ENCODE measurements at places on chromosomes 16 and 17.
A peak's percentile ranks its signal among the peaks of the same experiment; 100 is the strongest.

- peak; percentile 68 for DNase-seq
These were observed 73.3 kb upstream of the MTMR4 start for GRCh38 chr17:58587713-58588117.

DNA sequence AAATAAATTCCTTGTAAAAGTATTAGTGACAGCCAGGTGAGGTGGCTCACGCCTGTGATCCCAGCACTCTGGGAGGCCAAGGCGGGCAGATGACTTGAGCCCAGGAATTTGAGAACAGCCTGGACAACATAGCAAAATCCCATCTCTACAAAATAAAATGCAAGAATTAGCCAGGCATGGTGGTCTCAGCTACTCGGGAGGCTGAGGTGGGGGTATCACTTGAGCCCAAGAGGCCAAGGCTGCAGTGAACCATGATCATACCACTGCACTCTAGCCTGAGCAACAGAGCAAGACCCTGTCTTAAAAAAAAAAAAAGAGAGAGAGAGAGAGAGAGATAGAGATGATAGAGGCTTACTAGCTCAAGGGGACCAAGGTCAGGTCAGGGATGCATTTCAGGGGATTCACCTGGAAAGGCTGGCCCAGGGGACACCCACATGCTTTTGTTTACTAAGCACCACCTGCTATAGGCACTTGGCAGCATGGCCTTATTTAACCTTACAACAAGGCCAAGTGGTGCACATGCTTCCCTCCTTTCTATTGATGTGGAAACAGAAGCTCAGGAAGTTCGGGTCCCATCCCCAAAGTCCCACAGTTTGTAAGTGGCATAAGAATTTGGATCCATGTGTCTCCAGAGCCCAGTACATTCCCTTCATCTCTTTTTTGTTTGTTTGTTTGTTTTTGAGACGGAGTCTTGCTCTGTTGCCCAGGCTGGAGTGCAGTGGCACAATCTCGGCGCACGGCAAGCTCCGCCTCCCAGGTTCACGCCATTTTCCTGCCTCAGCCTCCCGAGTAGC, 12.4 kb upstream of the SRCIN1 start:
- no peak for DNase-seq

DNA sequence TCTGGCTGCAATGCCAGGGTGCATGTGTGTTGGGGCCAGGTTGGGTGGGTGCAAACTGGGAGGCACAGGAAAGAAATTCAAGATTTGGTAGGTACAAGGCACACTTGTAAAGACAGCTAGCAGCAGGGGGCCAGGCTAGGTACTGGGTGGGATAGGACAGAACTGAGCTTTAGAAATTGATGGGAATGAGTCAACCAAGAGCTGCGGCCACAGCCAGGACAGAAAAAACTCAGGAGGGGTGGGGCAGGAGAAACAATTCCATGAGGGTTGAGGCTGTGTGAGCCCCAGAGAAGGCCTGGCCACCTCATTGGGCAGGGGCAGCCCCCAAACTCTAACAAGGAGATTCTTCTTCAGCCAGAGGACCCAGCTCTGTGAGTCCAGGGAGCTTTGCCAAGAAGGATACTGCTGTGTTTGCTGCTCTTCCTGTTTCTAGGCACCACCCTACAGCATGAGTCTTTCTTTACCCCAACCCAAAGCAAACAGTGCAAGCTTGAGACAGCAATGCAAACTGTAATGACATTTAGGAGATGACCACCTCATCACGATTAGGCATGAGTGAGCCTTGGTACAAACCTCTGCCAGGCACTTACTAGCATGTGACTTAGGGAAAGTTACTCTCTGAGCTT, 21.3 kb upstream of the CCDC182 start:
- DNase-seq, result no peak

DNA sequence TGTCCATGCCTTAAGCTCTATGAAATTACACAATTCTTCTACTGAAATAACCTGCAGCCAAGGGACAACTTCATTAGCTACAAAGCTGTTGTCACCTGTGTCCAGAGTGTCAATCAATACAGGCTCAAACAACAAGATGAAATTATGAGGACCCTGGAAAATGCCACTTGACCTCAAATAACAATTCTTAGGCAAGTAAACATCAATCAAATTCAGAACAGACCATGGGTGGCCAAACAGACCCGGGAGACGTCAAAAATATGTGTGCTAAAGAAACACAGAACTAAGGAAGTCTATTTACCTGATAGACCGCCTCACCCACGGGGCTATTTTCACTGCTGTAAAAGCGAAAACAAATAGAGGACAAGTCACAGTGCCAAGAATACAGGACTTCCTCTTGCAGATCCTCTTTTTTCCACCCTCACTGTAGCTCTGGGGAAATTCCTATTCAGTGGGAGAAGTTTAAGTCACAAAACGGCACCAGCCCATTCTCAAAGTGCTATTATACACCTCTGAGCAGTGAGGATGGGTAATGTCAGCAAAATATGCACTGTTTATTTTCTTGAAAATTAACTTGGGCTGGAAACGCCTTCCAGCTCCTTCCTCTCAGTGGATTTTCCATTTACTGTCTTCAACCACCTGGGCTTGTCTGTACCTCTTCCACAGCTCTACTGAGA, 2.7 kb downstream of the LITAF start:
- peak; percentile 83 for DNase-seq

DNA sequence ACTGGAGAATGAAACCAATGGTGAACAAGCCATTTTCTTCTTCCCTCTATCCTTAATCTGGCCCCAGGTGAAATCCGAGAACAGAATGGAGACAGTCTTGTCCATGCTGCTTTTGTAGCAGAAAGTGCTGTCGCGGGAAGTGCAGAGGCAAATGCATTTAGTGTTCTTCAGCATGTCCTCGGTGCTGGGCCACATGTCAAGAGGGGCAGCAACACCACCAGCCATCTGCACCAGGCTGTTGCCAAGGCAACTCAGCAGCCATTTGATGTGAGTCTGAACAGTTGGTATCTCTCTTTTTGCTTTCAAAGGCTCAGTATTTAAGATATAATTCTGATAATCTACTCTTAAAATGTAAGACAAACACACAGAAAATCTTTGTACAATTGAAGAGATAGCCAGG, 18.7 kb downstream of the UQCRC2 start:
- no peak for DNase-seq

GRCh38 chr17:29571486-29571882, 3.0 kb downstream of the TP53I13 start:
- no peak for DNase-seq

DNA sequence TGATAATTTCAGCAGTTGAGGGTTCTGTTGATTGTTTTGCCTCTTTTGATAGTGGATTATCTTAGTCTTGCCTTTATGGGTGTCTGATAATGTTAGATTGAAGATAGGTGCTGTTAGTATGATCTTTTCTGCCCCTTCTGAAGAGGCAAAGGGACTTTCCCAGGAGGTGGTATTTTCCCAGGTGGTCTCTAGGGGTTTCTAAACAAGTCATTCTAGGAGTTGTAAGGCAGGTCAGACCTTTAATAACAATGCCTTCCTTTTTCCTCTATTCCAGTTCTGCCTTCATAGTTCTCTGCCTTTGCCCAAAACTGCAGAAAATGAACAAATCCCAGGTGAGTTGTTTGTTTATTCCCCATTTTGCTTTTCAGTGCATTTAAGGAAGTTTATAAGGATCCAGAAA, 4.3 kb downstream of the ZFP1 start:
- no peak for DNase-seq

DNA sequence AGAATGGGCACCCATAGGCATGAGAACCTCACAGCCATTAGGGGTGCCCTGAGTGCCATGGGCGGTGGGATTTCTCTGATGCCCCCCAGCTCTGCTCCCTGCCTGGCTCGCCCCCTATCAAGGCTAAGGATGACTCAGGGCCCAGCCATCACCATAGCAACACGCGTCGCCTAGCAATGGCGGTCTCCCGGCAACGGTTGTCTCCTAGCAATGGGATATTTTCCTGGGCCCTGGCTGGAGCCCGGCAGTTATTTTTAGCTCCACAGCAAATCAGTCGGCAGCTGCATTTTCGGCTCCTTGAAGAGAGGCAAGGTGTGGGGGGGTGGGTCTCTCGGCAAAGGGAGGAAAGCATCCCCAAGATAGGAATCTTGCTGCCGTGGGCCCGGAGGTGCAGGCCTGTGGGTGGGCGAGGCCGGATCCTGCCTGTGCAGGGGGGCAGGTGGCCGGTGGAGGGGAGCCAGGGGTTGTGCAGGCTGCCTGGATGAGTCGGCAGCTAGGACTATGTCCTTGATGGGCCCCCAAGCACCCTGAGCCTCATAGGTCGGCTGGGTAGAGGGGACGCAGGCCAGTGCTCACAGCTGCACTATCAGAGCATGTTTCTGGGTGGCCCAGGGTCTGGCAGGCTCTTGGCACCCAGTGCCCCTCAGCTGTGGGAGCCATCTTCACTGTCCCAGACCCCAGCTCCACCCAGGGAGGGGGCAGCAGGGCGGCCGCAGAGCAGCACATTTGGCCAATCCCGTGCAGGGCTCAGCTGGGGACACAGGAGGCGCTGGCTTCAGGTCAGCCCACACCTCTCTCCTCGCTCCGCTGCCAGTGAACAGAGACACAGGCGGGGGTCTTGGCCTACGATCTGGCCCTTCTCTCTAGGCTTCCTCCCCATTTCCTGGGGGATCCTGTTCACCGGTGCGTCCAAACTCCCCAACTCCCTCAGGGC, 4.2 kb upstream of the FBXL16 start:
- DNase-seq, result peak; percentile 32

DNA sequence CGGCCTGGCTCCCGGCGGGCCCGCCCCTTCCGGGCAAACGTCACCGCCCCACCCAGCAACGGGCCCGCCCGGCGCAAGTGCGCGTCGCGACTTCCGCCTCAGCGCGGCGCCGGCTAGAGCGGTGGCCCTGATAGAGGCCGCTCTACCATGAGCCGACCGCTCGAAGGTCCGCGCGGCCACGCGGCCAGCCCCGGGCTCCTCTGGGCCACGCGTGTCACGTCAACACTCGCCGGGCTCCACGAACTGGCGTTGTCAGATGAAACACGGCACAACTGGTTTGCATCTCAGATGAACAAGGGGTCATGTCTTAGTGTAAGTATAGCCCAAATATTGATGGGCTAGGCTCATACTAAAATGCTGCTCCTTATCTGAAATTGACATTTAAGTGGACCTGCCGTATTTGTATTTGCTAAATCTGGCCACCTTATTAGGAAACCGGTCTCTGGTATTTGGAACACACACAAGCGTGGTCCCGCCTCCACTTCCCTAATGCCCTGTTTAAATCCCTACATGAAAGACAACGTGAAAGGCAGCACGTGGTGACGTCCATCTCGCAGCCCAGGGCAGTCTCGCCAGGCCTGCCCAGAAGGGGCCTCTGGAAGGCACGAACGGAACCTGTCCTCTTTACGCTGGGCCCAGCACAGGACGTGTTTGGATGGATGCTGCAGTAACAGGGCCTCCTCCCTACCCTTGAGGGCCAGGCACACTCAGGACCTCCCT, at the start of gene ZNF598:
Gene ZNF598, minus strand, starts transcription at position 31 of the 720 bp plus-strand sequence.
- DNase-seq, result peak; percentile 95

- peak; percentile 92 for DNase-seq
These were observed 18.4 kb upstream of the MRPS23 start for GRCh38 chr17:57868007-57868909.

GRCh38 chr17:861364-861763, 79.2 kb downstream of the MRM3 start:
- DNase-seq, result no peak

GRCh38 chr17:3821101-3821500, 20.1 kb upstream of the ITGAE start:
- DNase-seq, result no peak

DNA sequence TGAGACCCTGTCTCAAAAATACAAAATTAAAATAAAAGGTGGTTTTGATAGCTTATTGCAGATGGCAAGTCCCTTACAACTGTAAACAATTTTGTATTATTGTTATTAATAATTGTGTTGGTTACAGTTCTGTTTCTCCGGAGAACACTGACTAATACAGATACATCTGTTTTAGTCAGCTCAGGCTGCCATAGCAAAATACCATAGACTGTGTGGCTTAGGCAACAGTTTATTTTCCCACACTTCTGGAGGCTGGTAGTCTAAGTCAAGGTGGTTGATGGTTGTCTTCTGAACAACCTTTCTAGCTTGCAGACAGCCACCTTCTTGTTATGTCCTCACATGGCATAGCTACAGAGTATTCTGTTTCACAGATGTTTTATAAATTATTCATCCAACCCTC, 14.2 kb upstream of the IL21R start:
- no peak for DNase-seq

GRCh38 chr16:14496786-14497185, 133.3 kb downstream of the PARN start:
- DNase-seq, result no peak

GRCh38 chr17:65418622-65419021, 142.8 kb downstream of the AXIN2 start:
- no peak for DNase-seq

- no peak for DNase-seq
These were observed 10.7 kb upstream of the MPP2 start for GRCh38 chr17:43918026-43918389.

- DNase-seq, result no peak
These were observed 15.5 kb upstream of the NATD1 start for GRCh38 chr17:21268596-21269188.

GRCh38 chr17:19671433-19671832, 22.9 kb downstream of the ALDH3A2 start:
- peak; percentile 21 for DNase-seq

GRCh38 chr17:81491761-81492160, 20.8 kb downstream of the ACTG1 start:
- DNase-seq, result no peak

GRCh38 chr16:56625943-56626654, 518 bp downstream of the MT1E start:
- peak; percentile 56 for DNase-seq

DNA sequence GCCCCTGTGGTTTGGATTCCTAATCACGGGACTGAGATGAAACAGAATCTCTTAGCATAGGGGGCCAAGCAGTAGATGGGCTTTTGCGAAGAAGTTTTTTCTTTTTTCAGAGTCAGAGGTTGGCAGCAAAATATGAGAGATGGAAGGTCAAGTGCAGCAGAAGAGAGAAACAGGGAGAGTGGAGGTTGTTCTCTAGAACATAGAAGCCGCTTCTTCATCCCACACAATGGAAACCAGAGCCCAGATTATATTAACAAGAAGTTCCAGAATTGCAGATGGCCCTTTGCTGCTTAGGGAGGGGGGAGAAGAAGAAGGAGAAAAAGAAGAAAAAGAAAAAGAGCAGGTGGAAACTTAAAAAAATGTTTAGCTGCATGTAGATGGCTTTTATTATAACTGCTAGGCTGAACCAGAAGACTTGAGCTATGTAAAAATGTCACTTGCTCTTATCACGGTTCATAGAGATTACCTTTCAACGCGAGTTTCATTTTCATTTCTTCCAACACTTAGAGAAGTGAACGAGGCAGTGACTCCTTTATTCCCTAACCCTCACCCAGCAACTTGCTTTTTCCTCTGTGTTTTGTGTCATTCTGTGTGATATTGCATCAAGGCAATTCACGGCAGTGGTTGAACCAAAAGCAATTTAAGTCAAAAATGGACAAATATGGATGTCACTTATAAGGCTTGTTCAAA, 737.5 kb downstream of the WWOX start:
- DNase-seq, result no peak

GRCh38 chr17:60435244-60436167, 13.2 kb downstream of the CHCT1 start:
- DNase-seq, result peak; percentile 83

- DNase-seq, result no peak
These were observed 89.6 kb downstream of the CACNG3 start for GRCh38 chr16:24345704-24346103.

- no peak for DNase-seq
These were observed 19.9 kb downstream of the DHRS7C start for GRCh38 chr17:9771465-9771864.
